Neural progenitor cell (in vitro differentiated cells): ENCODE measurements at places on chromosomes 1 and 21. TPM values are rescaled to one million over a fixed set of nuclear protein-coding genes. Genes with fewer than 3 reads are reported as not detected.
A peak's percentile ranks its signal among the peaks of the same experiment; 100 is the strongest.

Gene PPCS
- total RNA-seq: 43.1 and 63.3 TPM in 2 replicates

Gene NR5A2
- total RNA-seq: 0.12 TPM in 1 of 2 replicates, not detected in the other

Gene ORC1
- 42.4 and 47.4 TPM in 2 replicates for total RNA-seq

Gene LEMD1
- total RNA-seq: 15.0 and 79.0 TPM in 2 replicates

DNA sequence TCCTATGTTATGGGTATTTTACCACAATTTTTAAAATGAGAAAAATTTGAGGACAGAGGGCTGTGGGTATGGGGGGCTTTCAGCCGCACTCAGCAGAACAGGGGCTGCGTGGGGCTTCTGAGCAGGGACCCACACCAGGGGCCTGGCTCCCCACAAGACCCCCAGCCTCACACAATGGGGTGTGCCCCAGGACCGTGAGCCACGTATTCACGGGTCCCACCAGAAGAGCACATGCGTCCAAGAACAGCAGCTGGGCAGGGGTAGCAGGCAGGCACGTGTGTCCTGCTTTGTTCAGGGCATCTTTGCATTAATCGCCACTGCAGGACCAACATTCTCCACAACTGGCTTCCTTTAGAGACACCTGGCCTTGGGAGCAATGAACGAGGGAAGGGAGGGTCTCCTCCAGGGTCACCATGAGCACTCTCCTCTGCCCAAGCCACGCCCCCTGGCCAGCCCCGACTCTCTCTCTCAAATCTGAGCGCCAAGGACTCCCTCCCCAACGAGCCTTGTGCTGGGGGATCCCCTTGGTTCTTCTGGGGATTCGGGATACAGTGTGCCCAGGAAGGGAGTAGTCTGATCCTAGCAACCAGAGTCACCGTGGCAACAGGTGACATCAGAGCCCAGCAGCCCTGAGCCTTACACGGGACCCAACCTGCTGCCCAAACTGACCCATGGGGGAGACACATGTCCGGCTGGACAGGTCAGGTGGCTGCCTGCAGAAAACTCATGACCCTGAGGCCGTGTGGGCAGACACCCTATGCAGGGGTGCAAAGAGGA, 7.4 kb upstream of the ARF1 start:
- DNase-seq: no peak

DNA sequence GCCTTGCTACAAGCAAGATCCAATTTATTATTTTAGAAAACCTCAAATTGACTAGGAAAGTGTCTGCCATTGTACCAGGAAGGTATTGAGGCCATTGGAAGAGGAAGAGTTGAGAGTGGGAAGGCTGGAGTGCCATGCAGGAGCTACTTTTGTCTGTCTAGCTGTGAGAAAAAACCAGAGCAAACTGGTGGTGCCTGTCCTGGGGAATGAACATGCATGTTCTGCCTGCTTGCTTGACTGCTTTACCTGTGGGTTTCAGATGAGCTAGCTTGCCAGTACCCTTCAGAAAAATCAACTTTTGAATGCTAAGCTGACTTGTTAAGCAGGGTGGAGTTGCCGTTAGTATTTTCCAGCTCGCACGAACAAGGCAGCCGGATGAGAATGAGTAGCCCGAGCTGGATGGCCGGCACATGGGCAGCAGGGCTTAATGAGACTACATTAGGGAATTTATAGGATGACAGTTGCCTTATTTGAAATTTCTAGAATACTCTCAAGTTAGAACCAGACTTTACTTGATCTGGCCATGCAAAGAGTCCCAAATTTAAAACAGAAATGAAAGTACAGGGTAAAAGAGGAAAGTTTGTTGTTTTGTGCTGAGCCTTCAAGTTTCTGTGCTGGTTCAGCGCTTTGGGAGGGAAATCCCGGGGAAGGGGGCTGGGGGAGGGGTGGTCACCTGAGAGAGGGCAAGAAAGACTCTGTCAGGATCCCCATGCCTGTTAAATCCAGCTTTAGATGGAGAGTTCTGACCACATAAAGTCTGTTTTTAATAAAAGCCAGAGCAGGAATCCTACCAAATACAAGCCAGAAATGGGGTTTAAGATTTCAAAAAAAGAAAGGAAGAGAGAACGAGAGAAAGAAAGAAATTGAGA, 29.6 kb upstream of the C1orf105 start:
- peak; percentile 23 for DNase-seq

DNA sequence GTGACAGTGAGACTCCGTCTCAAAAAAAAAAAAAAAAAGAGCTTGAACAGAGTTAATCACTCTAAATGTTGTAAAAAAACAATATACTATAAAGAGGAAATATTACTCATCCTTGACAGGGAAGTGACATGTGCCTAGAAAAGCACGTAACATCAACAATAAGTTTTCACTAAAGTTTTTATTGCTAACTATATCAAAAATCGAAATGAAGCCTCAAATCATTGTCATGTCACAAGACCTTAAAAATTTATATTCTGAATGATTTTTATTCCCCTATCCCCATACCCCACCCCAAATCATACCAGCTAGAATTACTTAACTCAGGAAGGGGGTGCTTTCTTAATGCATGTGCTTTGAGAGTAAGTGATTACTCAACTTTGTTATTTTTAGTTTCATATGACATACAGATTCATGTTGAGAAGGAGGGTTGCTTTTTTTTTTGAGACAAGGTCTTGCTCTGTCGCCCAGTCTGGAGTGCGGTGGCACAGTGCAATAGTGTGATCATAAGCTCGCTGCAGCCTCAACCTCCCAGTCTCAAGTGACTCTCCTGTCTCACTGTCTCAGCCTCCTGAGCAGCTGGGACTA, 53.6 kb upstream of the MUTYH start:
- no peak for DNase-seq

- no peak for DNase-seq
Measured at GRCh38 chr1:55506740-55507577, 291.8 kb upstream of the USP24 start.

DNA sequence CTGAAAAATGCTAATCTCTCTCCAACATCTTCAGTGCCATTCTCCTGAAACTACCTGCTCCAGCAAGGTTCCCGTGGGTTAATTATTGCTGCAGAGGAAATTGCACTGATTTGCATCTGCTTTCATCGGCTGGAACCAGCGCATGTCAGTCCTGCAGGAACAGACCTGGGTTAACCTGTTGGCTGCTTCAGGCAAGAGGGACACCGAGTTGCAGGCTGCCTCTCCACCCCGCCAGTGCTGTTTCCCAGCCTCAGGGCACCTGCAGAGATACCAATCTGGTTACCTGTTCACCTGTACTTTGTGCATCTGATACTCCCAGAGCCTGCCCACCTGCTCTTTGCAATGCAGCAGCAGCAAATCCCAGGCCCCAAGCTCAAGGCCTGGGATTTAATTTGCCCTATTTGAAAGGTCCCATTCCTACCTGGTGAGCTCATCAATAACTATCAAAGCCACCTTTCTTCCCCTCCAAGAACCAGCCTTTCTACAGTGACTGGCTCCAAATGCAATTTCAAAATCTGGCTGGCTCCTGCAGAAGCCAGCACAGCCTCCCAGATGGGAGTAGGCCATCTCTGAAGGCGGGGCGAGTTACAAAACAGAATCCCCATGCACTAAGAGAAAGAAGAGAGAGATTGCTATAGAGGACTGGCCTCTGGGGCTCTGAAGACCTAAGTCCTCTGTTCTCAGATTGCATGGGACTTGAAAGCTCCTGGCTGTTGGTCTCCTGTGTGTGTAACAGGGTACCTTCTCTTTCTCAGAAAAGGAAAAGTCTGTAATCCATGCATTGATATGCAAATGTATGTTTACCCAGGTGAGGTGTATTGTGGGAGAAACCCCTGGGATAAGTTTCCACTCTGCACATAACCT, 67.8 kb downstream of the TOMM20 start:
- DNase-seq: peak; percentile 68

GRCh38 chr1:13535227-13535626, 21.4 kb upstream of the LRRC38 start:
- no peak for DNase-seq

DNA sequence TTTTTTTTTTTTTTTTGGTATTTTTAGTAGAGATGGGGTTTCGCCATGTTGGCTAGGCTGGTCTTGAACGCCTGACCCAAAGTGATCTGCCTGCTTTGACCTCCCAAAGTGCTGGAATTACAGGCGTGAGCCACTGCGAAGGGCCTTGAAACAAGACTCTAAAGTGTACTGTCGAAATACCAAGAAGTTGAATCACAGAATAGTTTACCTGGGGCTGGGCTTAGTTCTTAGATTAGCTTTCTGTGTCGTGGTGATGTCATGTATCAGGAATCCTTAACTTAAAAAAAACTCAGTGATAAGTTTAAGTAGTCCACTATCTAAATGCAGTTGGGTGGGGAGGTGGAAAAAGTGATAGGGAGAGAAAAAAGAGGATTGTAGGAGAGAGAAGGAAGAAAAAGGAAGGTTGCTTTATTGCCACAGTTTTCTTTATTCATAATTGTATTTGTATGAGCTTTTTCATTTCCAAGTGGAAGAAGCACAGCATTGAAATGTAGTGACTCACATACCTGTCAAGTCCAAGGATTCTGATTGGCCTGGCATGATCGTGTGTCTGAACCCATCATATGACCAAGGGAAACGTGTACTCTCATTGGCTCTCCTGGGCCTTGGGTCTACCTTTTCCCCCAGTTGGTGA, 13.4 kb downstream of the ITSN1 start:
- DNase-seq: no peak

GRCh38 chr1:212979340-212980122, 29.2 kb downstream of the VASH2 start:
- no peak for DNase-seq

DNA sequence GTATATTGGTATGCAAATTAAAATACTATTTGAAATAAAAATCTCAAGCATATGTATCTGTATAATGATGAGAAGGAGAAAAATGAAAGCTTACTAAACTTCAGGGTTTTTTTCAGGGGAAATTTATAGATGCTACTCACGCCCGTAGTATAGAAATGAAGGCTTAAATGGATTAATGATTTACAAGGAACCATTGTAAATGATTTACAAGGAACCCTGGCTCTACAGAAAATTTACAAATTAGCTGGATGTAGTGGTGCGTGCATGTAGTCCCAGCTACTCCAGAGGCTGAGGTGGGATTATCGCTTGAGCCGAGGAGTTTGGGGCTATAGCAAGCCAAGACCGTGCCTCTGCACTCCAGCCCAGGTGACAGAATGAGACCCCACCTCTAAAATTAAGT, 150.5 kb downstream of the PCBP3 start:
- DNase-seq: no peak

GRCh38 chr1:94413311-94413710, 4.9 kb upstream of the ABCD3 start:
- no peak for DNase-seq

DNA sequence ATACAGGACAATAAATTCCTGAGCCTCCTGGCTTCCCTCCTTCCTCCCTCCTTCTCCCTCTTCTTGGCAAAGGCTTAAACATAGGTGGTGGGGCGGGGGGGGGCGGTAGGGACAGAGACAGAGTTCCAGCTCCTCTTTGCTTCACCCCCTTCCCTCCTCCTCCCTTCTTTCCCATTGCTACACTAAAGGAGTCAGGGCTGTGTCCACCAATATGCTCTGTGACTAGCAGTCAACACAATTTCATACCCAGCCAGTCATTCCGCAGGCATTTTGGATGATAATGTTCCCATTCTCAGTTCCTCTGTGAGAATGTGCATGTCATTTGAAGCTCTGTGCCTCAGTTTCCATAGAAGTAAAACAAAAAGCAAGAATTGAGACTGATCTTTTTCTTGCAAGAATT, 1.7 kb downstream of the LMOD1 start:
- no peak for DNase-seq
